ENCODE measurements at places on chromosomes 16 and 17.

- DNase-seq = peak; percentile 100
Measured at GRCh38 chr16:4214215-4214621, 27.7 kb downstream of the SRL start.

- DNase-seq = no peak
Measured at GRCh38 chr16:4365014-4365406, 6.6 kb upstream of the VASN start.

DNA sequence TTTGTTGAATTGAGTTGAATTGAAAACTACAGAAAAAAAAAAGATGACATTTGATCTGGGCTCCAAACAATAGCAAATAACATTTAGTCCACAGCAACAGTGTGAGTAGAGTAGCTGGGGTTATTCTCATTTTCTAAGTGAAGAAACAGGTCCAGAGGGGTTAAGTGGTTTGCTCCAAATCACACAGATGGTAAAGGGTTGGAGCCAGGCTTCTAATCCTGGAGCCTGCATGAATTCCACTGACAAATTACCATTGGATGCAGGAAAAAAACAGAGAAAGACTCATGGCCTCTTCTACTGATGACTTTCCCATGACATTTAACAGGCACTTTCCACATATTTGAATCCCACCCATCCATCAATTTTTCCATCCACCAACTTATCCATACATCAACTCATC lies 182.4 kb downstream of the HS3ST4 start:
- no peak for DNase-seq

- peak; percentile 32 for DNase-seq
Measured at GRCh38 chr17:63358956-63359355, 87.2 kb downstream of the CYB561 start.

DNA sequence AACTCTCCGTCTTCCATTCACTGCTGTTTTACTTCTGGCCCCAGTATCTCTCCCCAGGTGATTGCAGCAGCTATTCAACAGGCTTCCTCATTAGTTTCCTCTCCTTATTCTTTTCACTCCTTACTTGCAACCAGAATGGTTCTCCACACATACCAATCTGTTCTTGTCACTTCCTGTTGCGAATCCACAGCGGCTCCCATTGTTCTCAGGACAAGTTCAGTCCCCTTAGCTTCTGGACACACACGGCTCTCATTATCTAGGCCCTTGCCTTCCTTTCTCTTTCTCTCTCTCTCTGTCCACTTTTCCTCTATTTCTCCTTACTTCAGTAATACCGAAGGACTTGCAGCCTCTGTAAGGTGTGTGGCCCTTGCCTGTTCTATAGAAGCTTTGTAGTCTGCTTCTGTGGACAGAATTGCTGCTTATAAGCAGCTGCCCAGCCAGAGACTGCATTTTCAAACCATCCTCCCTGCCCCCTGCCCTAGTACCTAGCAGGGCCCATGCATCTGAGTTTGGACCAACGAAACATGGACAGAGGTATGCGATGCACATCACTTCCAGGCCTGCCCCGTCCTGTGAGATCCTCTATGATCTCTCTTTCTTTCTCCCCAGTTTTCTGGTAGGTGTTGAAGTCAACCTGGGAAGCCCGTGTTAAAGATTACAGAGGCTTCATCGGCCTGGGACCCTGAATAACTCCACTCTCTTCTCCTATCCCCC lies 45.7 kb downstream of the VAT1L start:
- DNase-seq = peak; percentile 76

- DNase-seq = no peak
Measured at GRCh38 chr16:22123146-22123545, 30.8 kb downstream of the VWA3A start.

DNA sequence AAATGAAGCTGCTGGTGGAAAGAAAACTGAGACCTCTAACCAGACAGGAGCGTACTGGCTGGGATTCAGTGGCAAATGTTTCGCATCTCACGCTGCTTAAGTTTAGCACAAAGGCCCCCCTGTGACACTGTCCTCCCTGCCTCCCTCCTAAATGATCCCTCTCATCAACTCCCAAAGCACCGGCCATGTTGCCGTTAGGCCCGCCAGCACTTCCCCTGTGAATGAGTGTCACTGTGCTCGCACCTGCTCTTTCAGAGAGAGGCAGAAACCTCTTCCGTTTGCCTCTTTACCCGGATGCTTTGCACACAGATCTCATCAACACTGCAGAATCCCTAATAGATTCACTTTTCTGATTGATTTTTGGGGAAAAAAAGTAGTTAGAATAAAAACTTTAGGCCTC lies 26.5 kb downstream of the MBTPS1 start:
- no peak for DNase-seq

GRCh38 chr16:87436225-87437172 lies 44.4 kb downstream of the MAP1LC3B start:
- no peak for DNase-seq

GRCh38 chr17:62955841-62956352 lies 10.1 kb upstream of the TANC2 start:
- DNase-seq = no peak

GRCh38 chr17:58789831-58790230 lies 34.2 kb downstream of the PPM1E start:
- no peak for DNase-seq

All from renal cortical epithelial cell (primary cell).